ENCODE measurements at places on chromosomes 7 and 10. TPM values are rescaled to one million over a fixed set of nuclear protein-coding genes. Genes with fewer than 3 reads are reported as not detected.

VGF gene
- polyA plus RNA-seq = 0.29 TPM

CYP3A7 gene
- 0.24 TPM for polyA plus RNA-seq

NUTM2E gene
- polyA plus RNA-seq = 0.71 TPM

NAT16 gene
- not detected for polyA plus RNA-seq

SYT15 gene
- polyA plus RNA-seq = 18.4 TPM

RBM28 gene
- 21.8 TPM for polyA plus RNA-seq

TMEM270 gene
- polyA plus RNA-seq = 0.20 TPM

RNF148 gene
- polyA plus RNA-seq = 0.69 TPM

FEZF1 gene
- polyA plus RNA-seq = not detected

PAPSS2 gene
- 29.0 TPM for polyA plus RNA-seq

IDI2 gene
- 0.05 TPM for polyA plus RNA-seq

NRG3 gene
- 0.61 TPM for polyA plus RNA-seq

CFAP46 gene
- 3.1 TPM for polyA plus RNA-seq

ECHS1 gene
- polyA plus RNA-seq = 83.9 TPM

STEAP2 gene
- polyA plus RNA-seq = 5.3 TPM

GIMAP5 gene
- polyA plus RNA-seq = 47.9 TPM

DYDC1 gene
- 1.5 TPM for polyA plus RNA-seq
